Activated CD4-positive, alpha-beta T cell treated with anti-CD3 and anti-CD28 coated beads for 1 hour (primary cell): ENCODE measurements at places on chromosomes 4 and X.

DNA sequence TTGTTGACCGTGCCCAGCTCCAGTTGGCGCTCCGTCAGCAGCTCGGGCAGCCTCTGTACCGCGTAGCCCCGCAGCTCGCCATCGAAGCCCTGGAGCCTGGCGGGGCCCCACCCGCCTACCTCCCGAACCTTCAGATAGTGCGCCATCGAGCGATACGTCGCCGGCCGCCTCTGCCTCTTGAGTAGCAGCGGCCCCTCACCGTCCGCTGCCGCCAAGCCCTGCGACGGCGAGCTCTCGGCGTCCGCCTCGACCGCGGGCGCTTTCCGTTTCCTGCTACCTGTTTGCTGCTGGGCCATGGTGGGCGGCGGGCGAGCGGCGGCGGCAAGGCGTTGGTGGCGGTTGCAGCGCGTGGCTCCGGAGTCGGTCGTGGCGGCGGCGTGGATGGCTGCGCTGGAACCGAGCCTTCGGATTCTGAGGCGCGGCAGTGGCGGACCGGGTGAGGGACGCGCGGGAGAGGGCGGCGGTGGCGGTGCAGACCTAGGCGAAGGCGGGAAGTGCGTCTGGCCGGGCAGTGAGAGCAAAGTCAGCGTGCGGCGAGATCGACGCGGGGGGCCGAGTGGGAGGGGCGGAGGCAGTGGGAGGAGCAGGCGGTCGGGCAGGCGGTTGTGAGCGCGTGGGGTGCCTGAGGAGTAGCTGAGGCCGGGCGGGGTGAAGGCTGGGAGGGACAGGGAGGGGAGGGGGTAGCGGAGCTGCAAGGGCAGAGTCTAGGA lies at the start of gene DCAF12L1:
Gene DCAF12L1, minus strand, starts transcription at position 502 of the 710 bp plus-strand sequence. Its CDS starts 206 bp downstream, at position 296.
- no peak for DNase-seq

GRCh38 chr4:137299281-137299680 lies 233.0 kb downstream of the PCDH18 start:
- no peak for DNase-seq

- no peak for DNase-seq
These were observed 63.4 kb upstream of the MAB21L2 start for GRCh38 chr4:150518559-150518958.

GRCh38 chrX:40320819-40321218 lies 223.1 kb upstream of the BCOR start:
- DNase-seq: no peak

DNA sequence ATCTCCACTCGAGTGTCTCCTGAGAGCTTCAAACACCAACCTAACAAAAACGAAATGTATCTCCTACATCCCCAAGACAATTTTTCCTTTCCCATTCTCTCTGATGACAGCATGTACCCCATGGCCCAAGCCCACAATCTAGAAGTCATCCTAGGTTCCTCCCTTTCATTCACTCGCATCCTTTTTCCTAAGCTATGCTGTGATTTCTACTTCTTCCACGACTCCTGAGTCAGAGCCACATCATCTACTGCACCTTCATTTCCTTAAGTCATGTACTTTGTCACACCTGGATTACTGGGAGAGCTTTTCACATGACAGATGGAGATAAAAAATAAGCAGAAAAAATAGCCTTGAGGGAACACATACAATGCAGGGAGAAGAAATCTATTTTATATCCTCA lies 20.1 kb downstream of the C4orf36 start:
- no peak for DNase-seq

DNA sequence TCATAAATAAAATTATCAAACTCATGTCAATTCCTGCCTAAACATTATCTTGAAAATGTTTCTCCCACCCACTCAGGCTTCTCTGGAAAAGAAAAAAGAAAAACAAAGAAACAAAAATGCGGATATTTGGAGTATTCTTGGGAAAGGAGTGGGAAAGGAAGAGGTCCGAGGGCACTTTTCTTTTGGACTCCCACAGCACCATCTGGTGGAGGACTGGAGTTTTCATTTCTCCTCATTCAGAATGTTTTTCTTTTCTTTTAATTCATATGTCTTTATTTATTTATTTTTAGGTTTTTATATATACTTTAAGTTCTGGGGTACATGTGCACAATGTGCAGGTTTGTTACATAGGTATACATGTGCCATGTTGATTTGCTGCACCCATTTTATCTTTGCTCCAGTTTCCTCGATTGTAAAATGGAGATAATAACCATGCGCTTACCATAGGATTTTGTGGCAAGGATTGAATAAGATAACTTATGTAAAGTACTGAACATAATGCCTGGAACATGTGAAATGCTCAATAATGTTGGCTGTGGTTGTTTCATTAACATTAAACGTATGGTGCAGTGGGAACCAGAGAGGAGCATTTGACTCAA lies 8.0 kb upstream of the KCNE5 start:
- DNase-seq: no peak

DNA sequence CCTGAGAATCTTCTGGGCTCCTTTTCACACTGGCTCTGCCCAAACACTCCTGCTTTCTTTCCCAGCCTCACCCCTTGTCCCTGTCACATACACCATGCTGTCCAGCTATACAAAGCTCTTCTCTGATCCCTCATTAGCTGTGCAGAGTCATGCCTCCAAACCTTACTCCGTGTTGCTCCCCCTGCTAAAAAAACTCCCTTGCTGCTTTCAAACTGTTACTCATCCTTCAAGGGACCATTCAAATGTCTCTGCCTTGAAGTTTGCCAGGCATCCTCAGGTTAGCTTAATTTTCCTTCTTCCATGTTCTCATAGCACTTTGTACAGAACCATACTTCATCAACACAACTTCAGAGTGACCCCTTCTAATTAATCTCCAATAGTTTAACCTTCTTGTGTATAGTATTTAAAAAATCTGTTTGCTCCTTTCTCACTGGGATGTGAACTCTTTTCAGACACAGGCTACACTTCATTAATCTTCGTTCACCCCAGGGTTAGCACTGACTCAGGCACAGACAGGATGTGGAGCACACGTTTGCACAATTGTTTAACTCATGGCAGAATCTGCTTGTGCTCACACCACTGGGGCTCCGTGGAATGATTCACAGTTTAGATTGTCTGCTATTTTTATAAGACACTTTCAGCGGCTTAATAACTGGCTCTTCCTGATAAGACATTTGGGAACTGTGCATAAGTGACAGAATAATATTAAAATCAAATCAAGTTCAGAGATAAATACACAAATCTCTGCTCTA lies 21.4 kb upstream of the SEL1L3 start:
- no peak for DNase-seq

DNA sequence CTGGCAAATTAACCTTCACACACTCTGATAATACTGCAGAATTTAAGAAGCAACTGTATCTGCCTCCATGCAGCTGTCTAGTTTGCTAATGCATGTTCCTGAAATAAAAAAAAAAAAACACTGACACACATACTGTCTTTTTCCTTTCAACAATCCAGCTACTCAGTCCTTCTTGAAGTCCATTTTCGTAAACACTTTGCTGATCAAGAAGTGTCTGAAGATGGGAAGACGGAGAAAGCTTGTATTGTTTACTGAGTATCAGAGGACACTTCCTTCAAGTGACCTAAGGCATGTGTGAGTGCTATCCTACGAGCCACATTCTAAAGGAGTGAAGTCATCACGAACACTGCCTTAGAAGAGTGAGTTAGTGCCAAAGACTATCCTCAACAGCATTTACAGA lies 82.6 kb downstream of the LUZP4 start:
- DNase-seq: no peak

DNA sequence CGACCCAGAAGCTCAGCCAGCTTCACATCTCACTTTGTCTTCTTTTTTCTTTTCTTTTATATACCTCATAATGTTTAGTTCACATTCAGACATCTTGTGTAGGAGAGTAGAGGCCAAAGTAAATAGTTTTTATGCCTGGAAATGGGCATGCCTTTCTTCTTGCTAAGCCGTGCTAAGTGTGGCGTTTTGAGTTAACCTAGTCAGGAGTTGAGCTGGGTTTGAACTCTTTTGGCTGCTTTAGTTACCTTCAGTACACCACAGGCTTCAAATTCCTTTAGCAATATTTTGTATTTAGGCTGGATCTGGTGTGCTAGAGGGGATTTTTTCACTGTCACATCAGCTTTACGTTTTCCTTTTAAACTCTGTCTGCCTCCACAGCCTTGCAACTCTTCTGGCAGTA lies 300.8 kb downstream of the ZNF674 start:
- DNase-seq: no peak

- DNase-seq: no peak
These were observed 31.7 kb upstream of the PDLIM3 start for GRCh38 chr4:185566972-185567371.

DNA sequence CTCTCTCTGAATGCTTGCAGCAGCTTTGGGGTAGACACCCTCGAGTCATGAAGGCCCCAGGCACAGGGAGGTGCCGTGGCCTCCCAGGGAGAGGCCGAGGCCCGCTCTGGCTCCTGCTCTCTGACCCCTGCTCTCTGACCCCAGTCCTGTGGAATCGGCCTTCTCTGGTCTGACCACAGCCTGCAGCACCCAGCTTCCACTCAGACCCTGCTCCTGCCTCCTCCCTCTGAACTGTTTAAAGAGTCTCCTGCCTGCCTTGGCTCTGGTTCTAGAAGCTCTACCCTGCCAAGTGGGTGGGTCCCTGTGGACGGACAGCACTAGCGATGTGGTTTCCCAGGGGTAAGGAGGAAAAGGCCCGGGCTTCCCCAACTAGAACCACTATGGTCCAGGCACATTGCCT lies 78.2 kb upstream of the TMEM150C start:
- no peak for DNase-seq

DNA sequence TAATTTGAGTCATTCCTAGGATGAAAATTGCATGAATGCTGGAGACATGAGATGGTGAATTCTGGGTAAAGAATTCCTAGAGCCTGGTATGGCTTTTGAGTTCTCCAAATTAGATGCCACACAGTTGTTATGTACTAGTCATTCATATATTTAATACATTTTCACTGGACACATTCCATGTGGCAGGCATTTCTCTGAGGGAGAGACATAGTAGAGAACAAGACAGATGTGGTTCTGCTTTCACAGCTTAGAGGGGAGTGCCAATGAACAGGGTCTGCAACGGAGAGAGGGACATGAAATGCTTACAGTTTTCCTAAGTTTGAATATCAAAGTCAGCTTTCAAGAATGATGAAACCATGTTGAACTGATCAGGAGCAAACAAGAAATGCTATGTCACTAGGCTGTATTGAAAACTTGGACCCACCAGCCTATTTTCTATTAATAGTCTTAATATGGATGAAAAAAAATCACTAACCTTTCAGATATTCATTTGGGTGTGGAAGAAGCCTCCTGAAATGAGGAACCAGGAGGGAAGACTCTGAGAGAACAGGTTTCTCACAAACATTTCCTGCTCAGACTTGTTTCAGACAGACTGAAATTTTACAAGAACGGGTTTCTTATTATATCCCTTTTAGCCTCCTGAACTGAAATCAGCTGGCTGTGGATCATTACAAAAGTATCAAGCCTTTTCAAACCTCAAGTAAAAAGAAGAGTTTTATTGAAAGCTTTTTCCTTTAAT lies 276.0 kb upstream of the TET2 start:
- DNase-seq: no peak

- no peak for DNase-seq
These were observed 182.3 kb downstream of the RPA4 start for GRCh38 chrX:97065973-97066372.

DNA sequence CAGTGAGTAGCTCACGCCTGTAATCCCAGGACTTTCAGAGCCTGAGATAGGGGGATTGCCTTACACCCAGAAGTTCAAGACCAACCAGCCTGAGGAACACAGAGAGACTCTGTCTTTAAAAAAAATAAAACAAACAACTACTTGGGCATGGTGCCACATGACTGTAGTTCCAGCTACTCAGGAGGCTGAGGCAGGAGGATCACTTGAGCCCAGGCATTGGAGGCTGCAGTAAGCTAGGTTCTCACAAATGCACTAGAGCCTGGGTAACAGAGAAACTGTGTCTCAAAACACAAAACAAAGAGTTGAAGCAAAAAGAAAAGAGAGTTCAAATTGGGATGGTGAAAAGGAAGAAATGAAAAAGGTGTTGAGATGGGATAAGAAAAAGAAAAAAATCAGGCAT lies 10.8 kb downstream of the CAMK2D start:
- DNase-seq: no peak

DNA sequence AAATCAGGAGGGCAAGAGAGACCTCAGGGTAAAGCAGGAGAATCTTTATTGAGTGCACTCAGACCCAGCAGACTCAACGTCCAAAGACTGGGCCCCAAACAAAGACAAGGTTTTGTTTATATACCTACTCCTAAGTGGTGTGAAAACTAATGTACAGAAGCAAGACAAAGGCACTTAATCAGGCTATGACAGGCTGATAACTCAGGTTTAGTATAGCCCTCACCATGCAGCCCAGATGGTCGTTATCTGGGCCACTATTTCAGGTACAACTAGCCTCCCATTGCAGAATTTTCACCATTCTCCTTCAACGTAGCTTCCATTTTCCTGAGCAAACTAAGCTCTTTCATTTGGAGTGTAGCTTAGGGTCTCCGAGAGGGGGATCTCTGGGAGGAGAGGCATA lies 36.9 kb downstream of the SULT1E1 start:
- no peak for DNase-seq

GRCh38 chrX:362351-362750 lies 24.4 kb downstream of the PPP2R3B start:
- DNase-seq: no peak

DNA sequence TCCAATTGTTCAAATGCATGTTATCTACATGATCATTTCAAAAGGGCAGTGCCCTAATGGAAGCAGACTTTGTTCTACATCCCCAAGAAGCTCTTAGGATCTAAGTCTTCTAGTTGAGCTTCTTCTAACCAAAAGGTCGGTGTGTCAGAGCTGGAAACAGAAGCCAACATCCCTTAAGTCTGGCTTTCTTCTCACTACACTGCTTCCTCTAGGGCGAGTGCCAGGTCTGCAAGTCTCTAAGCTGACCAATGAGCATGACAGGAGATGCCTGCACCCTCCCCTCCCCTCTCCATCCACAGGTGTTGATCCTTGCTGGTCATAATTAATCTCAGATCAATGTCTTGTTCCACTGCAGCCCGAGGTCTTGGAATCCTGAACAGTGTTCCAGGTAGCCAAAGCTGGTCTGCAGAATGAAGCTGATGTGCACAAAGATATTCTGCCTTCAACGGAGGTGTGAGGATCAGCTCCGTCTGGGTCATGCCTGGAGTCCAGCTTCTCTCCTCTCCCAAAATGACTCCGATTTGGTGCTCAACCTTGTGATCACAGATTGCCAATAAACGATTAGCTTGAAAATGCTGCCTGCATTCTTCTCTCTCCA lies 44.1 kb downstream of the WDR1 start:
- no peak for DNase-seq

DNA sequence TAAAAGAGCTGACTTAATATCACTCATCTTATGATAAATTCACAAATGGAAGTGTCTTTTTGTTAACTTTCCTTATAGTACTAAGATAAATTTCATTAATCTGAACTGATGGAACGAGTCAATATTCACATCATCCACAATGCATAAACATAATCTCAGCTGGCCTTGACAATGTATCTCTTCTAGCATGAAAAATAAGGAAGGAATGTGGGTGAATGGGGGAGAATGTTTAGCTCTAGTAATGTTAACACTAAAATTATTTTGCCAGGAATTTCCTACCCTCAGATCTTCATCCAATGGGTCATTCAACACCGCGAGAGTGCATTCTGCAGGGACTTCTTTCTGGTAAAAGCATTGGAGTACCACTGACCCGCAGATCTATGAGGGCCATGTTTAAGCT lies 15.8 kb downstream of the TRPC3 start:
- DNase-seq: no peak

GRCh38 chr4:61309616-61310015 lies 109.5 kb downstream of the ADGRL3 start:
- no peak for DNase-seq
